HTR-8/SVneo (cell line): ENCODE measurements at places on chromosomes 11 and 22.

DNA sequence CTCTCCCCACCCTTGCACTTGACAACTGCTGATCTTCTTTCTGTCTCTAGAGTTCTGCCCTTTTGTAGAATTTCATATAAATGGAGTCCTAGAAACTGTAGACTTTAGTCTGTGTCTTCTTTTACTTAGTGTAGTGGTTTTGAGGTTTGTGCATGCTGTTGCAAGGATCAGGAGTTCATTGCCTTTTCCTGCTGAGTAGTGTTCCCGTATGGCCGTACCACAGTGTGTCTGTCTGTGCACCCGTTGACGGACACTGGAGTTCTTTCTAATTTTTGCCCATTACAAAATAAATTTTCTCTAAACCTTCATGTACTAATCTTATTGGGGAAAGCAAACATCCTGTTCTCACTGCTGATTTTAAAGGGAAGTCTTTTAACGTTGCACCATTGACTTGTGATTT, 138.1 kb downstream of the TBC1D22A start:
- DNase-seq, result no peak

DNA sequence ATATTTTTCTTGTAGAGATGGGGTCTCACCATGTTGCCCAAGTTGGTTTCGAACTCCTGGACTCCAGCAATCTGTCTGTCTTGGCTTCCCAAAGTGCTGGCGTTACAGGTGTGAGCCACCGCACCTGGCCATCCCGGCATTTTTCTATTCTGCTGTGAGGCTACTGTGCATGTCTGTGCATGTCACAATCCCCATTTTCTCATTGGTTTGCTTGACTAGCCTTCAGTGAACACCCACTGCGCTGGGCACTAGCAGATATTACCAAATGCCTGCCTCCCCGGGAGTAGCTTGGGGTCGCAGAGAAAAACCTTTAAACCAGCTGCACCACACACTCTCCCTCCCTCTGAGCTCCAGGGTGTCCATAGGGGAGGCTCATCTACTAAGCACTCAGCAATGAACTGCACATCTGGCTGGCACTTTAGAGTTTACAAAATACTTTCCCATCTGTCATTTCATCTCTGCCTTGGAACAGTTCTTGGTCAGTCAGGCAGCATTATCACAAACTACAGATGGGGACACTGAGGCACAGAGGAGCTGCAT, 4.9 kb downstream of the CSNK1E start:
- DNase-seq, result no peak

DNA sequence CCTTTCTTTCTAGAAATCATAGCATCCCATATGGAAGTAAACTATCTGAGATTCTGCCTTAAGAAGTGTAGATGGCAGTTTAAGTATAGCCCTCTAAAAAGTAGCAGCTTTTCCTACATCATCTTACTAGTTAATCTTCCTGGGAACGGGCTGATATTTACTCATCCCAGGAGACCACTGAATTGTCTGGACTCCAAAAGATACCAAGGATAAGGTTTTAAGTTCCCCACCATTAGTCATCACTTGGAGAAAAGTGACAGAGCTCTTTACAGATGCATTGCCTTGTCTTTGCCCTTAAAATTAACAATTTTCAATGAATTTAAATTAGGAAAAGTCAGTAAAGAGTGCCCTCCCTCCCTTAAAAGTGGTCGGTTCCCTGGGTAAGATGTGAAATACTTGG, 129.5 kb downstream of the MAML2 start:
- DNase-seq, result peak; percentile 48

GRCh38 chr11:103904324-103904667, 132.1 kb upstream of the DDI1 start:
- no peak for DNase-seq

DNA sequence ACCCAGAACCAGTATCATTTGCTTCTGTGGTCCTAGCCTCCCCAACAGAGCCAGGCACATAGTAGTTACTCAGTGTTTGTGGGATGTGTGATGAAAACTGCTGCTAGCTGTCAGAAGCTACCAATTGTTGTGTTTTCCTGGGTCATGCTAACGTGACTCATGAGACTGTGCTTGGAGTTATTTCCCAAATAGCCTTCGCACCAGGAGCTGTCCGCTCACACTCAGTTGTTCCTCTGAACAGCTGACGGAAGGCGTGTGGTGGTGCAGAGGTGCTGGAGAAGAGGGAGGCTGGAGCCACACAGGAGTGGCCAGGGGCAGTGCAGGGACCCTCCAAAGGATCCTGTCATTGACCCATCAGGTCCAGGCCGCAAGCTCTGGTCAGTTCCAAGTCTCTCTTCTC, 53.9 kb upstream of the TBCEL start:
- DNase-seq, result no peak

DNA sequence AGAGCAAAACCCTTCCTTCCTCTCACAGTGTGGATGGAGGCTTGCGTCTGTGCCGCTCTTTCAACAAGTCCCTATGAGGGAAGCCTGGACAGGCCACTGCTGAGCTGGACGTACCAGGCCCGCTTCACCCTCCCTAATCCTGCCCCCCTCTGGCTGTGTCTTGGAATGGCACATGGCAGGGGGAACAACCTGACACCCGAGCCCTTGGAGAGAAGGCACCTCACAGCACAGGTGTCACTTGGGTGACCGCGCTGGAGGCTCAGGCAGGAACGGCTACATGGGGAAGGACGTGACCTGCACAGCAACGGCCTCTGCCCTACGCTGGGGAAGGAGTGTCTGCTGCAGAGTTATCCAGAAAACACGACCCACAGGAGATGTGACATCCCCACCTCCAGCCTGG, 11.0 kb downstream of the CARS1 start:
- no peak for DNase-seq

- DNase-seq, result no peak
Observed at GRCh38 chr11:17273211-17273610, 3.3 kb upstream of the NUCB2 start.

GRCh38 chr11:84830372-84830771, 796.8 kb downstream of the DLG2 start:
- DNase-seq, result no peak

- no peak for DNase-seq
Observed at GRCh38 chr11:44834846-44835245, 108.1 kb downstream of the TSPAN18 start.

DNA sequence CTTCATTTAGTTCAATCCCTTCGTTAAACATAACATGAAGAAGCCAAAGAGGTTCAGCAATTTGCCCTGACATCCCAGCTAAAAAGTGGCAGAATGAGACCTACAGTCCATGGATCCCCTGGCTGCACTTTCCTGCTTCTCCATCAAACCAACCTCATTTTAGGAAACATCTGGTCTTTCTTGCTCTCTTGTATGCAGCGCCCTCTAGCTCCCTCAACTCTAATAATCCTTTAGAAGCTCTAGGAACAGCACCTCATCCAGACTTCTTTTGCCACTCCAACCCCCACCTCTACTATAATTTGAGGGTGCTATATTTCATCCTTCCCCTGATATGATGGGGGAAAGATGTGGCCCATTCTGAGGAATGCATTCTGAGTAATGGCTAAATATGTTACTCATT, 7.4 kb downstream of the CNTF start:
- peak; percentile 45 for DNase-seq

DNA sequence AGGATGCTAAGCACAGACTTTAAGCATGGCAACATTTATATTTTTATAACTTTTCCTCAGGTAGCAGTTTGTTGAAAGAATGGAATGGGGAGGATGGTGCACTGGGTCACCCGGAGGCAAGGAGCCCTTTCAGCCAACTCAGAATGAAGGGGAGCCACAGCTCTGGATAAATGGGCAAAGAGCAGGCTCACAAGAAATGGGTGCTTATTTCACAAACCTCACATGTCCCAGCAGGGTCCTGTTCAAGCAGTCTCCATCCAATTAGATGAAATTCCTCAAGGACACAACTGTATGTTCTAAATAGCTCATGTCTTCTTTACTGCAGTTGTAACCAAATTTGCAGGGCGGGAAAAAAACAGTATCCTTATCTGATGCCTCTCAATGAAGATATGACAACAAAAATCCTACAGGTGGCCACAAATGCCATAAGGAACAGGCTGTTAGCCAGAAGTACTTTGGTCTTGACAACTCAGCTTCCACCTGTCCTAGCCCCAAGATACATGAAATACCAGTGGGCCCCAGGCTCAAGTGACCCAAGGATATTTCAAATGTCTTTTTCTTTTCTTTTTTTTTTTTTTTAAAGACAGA, 48.2 kb downstream of the MAPK1 start:
- DNase-seq, result no peak

DNA sequence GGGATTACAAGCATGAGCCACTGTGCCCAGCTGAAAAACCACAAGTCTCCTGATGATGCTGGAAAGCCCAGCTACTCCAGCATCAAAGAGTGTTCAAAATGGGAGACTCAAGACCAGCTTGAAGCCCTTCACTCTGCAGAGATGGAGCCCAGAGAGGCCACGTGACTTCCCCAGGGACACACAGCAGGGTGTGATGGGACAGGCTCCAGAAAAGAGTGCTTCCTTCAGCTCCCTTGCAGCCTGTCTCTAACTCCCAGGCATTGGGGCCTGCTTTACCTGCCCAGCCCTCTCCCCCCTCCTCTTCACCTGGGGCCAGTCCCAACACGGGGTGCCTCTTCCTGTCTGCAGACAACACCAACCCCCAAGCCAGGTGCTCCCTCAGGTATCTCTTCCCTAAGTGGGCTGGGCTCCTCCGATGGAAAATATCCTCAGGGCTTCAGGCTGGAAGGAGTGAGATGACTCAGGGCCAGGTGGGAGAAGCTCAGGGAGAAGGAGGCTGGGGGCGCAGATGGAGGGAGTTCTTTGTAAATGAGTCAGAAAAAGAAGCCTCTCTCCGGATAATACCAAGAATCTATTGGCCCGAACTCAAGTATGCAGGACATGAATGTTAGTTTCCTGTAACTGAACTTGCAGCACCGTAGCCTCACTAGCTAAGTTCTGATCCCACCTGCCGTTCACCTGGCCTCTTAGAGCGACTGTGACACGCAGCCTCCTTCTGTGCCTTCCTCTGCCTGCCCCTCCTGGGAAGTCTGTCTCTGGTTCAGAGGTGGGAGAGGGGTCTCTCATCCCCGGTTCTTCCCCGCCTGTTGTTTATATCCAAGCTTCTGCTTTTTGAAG, 326.6 kb downstream of the MN1 start:
- peak; percentile 83 for DNase-seq

DNA sequence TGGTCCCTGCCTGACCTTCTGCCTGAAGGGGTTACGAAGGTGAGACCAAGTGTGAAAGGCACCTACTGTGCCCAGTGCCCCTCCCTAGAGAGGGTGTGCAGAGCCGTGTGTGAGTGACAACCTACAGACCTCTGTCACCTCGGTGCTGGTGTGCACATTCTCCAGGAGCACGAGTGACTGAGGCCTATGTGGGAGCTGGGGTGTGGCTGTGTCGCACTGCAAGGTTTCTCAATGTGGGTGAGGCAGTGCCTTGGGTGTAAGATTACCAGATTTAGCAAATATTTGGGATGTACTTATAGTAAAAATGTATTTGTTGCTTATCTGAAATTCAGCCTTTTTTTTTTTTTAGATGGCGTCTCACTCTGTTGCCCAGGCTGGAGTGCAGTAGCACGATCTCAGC, 5.6 kb downstream of the STARD10 start:
- no peak for DNase-seq

GRCh38 chr11:85472953-85473352, 154.2 kb downstream of the DLG2 start:
- DNase-seq, result no peak

- no peak for DNase-seq
Observed at GRCh38 chr22:24594569-24595120, 1.8 kb upstream of the LRRC75B start.

DNA sequence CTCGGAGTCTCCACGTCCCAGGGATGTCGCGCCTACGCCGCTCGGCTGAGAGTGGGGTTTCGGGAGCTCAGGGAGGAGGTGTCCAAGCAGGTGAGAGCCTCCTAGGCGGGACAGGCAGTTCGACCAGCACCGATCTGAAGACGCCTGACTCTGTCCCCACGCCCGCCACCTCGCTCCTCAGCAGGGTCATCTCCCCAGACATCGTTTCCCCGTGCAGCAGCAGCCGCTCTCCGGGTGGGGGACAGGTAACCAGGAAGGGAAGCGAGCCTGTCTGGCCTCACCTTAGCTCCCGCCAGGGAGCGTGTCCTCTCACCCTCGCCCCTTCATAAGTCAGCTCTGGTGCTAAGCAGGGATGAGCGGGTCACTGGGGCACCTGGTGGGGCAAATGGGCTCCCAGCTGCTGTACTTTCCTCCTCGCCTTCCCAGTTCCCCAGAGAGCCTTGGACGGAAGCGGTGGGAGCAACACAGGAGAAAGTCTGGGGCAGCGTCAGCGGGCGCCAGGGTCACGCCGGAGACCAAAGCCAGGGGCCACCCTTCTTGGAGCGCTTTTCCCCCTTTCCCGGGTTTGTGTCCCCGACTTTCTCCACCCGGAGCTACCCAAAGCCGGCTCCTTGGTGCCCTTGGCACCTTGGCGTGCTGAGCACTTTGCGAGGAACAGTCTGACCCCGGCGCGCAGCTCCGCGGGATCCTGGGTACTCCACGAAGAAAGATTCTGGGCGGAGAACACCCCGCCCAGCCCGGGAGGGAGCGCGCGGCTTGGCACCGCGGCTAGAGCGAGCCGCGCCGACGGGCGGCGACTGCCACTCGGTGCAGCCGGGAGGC, 1.6 kb downstream of the SPON1 start:
- DNase-seq, result no peak

DNA sequence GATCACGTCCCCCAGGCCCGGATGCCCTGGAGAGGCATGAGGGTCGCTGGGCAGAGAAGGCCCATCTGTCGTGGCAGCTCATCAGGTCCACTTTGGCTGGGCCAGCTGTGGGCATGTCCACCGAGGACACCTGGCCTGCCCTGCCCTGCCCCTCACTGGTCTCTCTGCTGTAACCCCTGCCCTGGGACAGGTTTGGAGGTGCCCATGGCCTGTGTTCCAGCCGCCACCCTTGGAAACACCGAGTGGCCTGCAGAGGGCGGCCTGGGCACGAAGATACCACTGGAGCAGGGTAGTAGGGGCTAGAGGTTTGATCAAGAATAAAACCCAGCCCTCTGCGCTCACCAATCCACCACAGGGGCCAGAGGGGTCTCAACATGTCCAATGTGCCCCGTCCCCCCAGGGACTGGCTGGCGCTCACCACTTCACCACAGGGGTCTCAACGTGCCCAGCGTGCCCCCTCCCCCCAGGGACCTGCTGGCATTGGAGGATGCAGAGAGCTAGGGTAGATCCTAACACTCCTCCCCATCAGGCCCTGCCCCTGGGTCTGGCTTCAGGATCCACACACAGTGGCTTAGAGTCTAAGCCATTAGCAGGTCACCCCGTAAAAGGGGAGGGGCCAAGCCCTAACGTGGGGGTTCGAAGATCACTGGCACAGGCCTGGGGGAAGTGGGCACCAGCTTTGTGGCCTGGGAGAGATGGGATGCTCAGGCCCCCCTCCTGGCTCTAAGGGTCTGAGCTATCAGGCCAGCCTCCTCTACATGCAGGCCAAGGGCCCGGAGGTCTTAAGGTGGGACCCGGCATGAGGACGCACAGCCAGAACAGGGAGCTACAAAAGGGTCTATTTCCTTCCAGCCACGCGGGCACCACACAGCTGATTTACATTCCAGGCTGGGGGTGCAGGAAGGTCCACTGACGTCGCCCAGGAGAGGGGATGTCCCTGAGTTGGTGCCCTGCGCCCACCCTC, 1.3 kb upstream of the HDAC10 start:
- no peak for DNase-seq
